Activated CD8-positive, alpha-beta memory T cell treated with anti-CD3 and anti-CD28 coated beads for 1 hour (primary cell): ENCODE measurements at places on chromosomes 16 and 17.

- no peak for DNase-seq
Measured at GRCh38 chr17:42179911-42180410, 981 bp downstream of the KCNH4 start.

DNA sequence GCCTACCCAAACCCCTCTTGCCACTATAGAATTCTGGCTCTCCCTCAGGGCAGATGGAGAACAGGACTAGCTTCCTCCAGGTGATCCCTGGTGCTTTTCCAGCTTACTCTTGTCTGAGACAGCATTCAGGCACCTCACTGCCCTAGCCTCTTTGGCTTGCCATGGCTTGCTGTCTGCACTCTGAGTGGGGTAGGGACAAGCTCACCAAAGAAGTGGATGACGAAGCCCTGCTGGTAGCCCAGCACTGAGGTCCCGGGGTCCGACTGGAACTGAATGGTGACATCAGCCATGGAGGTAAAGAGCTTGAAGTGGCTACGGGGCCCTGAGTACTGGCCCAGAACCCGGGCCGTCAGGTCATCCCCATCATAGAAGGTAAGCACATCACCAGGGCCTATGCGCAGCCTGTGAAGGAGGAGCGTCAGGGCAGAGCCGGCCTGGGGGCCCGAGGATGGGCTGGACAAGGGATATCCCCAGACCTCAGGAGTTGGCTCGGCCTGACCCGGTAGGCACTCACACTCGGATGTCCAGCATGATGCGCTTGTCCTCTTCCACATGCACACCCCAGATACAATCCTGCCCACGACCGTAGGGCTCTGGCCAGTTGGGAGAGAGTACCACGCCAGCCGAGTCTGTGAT, 7.6 kb upstream of the PHF12 start:
- no peak for DNase-seq

- no peak for DNase-seq
Measured at GRCh38 chr16:3195975-3196374, 8.0 kb downstream of the OR1F1 start.

DNA sequence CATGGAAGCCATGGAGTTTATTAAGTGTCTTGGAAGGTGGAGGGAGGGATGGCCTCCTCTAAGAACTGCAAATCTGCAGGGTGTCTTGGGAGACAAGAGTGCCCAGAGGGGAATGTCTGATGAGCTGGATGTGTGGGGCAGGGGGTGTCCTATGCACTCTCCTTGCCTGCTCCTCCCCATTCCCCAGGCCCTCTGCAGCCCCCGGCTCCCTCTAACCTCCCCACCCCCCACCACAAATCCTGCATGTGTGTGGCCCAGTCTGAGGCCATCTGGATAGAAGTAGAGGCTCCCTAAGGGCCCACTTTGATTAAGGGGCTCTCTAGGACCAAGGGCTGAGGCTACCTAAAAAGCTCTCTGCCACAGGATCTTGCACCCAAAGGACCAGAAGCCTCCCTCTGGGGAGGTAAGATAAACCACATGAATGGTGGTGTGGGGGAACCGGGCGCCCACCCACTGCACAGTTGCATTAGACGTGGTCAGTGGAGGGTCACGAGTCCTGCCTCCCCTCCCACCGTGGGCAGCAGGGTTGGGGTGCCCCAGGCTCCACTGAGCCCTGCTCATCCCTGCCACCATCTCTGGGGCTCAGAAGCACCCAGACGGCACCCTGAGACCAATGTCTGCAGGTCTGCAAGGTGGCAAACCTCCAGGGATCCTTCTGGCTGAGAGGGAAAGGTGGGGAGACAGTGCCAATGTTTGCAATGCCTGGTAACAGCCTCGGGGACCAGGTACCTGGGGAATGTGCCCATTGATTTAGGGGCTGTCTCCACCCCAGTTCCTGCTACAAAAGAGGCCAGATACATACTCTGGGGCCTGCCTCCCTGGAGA, 618 bp downstream of the AANAT start:
- no peak for DNase-seq

- no peak for DNase-seq
Measured at GRCh38 chr17:63973247-63973646, 529 bp upstream of the SCN4A start.

DNA sequence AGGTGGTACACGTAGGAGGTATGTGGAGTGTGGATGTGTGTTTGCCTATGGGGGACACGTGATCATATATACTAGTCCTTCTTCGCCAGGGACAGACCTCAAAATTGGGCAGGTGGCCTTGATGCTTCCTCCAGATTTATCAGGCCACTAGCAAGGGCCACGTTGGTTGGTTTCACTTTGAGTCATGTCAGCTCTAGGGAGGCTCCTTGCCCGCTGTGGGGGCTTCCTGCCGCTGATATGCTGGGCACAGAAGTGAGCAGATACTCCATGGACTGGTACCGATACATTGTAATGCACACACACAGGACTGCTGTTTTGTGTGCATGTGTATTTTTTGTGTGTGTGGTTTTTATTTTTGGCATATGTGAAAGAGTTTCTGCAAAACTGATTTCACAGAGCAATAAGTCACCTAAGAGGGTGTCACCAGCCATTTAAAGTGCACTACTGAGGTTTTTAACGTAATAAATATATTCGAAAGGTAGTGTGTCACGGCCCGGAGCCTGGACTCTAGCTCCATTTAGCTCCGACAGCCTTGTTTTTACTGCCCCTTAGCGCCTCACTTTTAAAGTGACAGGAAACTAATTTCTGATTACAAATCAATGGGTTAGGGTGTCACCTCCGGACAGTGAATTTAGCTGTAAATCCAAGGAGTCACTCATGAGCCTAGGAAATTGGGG, 605.5 kb upstream of the SALL1 start:
- DNase-seq = no peak

DNA sequence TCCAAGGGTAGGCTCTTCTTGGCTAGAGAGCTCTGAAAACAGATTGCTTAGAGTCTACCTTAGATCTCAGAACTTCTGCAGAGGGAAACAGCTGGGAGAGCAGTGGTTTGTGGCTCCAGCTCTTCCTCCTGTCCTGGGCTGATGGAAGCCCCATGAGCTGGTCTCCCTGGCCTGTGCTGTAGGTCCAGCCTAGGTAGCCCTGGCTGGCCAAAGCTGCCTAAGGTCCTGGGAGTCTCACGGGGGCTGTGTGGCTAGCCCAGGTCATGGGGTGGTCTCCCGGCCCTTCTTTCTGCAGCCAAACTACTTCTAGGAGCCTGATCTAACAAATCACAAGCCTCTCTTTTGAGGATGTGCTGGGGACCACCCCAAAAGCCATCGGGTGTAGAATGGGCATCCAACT, 75.7 kb downstream of the MPRIP start:
- no peak for DNase-seq

DNA sequence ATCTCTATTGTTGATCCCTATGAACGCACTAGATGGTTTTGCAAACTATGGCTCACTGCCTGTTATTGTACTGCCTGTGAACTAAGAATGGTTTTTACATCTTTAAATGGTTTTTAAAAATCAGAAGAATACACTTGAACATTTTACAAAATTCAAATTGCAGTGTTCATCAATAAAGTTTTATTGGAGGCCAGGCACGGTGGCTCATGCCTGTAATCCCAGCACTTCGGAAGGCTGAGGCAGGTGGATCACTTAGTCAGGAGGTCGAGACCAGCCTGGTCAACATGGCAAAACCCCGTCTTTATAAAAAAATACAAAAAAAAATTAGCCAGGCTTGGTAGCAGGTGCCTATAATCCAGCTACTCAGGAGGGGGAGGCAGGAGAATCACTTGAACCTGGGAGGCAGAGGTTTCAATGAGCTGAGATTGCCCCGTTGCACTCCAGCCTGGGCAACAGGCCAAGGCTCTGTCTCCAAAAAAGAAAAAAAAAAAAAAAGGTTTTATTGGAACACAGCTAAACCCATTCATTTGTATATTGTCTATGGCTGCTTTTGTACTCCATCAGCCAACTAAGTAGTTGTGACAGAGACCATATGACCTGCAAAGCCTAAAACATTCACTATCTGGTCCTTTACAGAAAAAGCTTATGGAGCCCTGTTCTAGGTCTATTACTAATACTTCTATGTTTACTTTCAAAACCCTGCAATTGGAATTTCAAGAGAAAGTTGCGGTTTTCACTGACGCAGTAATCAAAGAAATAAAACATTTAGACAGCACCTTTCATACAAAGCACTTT, 18.9 kb downstream of the IKZF3 start:
- no peak for DNase-seq
